ENCODE measurements at places on chromosomes 2 and 18.

DNA sequence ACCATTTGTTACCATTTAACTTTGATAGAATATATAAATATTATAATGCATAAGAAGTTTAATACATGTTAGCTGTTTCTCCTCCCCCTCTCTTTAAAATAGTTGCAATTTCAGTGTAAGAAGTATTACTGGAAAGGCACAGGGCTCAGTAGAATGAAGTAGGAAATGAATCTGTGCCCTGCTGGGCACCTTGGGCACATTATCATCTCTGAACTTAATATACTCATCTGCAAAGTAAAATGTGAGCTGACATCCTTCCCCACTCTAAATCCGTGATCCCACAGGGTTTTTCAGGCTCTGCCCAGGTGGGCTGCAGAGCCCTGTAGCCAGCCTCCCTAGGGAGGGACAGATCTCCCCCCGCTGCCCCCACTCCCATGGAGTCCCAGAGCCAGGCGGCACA is 56.8 kb downstream of the DPP4 start:
- DNase-seq, result no peak

GRCh38 chr18:47911877-47912276 is 18.6 kb downstream of the SMAD2 start:
- DNase-seq, result no peak

GRCh38 chr2:134306521-134306920 is 52.6 kb downstream of the MGAT5 start:
- DNase-seq, result no peak

DNA sequence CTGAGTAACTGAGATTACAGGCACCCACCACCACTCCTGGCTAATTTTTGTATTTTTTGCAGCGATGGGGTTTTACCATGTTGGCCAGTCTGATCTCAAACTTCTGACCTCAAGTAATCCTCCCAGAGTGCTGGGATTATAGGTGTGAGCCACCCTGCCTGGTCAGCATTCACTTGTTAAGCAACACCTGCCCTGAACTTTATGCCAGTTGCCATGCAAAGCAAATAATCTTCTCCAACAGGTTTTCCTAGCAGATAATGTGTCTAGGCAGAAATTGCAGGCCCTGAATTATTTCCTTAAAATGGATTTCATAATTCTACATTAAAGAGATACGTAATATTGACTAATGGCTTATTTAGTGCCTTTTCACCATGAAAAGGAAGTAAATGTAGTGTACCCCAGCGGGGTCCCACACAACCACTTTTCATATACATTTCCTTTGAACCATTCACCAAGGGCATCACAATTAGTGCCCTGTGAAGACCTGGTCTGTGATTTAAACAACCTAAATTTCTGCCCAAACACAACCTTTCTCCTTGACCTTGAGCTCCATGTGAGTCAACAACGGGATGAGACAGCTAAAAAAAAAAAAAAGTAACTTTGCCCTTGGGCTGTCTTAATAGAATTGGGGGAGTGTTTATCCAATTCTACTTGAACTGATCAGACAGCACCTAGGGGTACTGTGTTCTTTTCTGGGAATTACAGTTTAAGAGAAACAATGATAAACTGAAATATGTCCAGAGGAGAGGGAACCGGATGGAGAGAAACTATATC is 41.6 kb downstream of the EEF1B2 start:
- DNase-seq, result peak; percentile 12

DNA sequence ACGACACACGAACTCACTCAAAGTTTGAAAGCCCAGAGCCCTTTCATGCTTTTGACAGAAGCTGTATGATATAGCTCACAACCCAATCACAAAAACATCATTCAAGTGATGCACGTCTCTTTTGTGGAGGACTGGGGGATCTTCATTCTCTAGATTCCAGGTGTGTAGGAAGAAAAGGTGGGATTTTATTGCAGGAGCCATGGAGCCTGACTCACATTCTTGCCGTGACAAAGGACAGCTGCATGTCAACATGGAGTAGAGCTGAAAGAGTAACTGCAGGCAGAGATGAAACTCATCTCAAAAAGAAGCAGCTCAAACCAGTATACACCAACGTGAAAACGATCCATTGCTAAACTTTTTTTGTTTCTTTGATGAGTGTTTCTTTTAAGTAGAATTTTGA is 50.9 kb upstream of the PDE1A start:
- no peak for DNase-seq

- DNase-seq, result no peak
Observed at GRCh38 chr18:71443706-71444480, 1100.2 kb downstream of the CBLN2 start.

DNA sequence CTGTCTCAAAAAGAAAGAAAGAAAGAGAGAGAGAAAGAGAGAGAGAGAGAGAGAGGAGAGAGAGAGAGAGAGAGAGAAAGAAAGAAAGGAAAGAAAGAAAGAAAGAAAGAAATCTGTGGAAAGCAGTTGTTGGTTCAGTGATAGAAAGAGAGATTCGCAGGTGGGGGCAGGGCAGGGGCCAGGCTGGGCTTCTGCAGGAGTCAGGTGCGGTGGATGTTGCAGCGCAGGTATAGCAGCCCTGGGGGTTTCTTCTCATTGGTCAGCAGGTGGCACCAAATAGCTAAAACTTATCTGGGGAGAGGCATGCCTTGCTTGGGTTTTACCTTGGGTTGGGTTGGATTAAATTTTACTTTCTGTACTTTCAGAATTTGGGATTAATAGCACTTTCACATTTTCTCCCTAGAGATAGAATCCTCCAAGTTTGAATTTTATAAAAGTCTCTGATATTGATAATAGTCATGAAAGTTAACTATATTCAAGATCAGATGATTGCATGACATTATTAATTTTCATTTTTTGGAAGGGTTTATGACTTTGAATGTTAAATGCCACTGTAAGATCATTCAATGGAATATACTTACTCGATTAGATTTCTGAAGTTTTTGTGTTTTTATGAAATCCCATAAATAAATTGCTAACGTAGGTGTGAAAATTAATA is 66.6 kb downstream of the SPTBN1 start:
- DNase-seq, result peak; percentile 86

DNA sequence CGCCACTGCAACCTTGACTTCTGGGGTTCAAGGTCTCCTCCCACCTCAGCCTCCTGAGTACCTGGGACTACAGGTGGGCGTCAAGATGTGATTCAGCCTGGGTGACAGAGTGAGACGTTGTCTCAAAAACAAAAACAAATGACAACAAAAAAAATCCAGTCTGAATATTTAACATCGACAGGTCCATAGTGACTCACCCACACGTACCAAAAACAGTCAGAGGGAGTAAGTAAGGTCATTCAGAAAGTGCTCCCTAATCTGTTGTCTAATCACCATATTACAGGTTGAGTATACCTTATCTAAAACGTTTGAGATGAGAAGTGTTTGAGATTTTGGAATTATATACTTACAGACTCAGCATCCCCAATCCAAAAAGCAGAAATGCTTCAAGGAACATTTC is 24.4 kb downstream of the SAP130 start:
- no peak for DNase-seq

GRCh38 chr2:74876081-74876886 is 42.4 kb downstream of the HK2 start:
- peak; percentile 82 for DNase-seq

- no peak for DNase-seq
Observed at GRCh38 chr2:210112871-210113270, 58.3 kb downstream of the KANSL1L start.

DNA sequence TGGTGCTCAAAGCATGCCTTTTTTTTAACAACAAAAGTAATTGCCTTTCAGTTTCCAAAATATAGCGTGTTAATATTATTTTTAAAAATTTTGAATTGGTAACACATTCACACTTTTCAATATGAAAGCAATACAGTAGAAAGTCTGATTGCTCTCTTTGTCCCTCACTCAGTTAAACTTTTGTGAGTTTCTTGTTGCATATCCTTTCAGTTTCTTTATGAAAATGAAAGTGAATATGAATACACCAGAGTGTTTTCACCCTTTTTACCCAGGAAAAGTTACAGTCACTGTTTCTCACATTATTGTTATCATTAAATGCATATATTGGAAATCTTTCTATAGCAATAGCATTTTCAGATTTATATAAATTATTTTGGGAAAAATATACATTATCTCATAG is 377.4 kb upstream of the CRIM1 start:
- no peak for DNase-seq

DNA sequence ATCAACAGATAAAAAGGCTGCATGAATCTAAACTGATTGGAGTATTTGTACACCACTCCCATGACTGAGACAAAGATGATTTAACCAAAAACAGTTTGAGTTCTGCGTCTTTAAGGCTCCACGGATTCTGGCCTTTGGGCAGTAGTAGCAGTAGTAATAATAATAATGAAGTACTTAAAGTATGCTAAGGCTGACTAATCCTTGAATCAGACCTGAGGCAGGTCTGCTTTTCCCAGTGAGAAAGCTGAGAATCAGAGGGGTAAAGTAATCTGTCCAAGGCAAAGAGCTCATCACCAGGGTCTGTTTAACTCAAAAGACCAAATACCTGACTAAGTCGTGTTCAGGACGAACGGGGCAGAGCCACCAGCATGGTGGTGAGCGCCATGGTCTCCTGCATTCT is 61.4 kb downstream of the ID2 start:
- DNase-seq, result no peak

- no peak for DNase-seq
Observed at GRCh38 chr18:31920277-31920676, 22.7 kb downstream of the TRAPPC8 start.

GRCh38 chr2:182503886-182504285 is 77.0 kb upstream of the PDE1A start:
- DNase-seq, result no peak

GRCh38 chr2:98734162-98734561 is 3.2 kb upstream of the MGAT4A start:
- DNase-seq, result no peak

DNA sequence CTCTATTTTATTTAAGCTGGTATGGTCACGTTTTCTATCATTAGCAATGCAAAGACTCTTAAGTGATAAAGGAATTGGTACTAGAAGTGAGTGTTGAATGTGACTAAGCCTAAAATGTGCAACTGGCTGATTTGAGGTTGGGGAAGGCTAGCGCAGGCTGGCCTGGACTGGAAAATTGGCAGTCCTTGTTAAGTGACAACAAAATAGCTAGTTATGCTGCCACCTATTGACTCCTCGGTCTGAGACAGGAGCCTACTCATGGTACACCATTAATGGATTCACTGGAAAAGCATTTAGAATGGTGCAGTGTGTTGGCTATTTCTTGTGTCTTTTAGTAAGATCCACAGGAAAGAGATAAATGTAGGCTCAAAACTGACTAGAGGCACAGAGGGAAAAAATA is 5.7 kb upstream of the WIPF1 start:
- peak; percentile 3 for DNase-seq

- DNase-seq, result no peak
Observed at GRCh38 chr18:10049747-10050146, 135.9 kb downstream of the VAPA start.

- DNase-seq, result peak; percentile 17
Observed at GRCh38 chr2:142853912-142854311, 23.6 kb upstream of the KYNU start.

- no peak for DNase-seq
Observed at GRCh38 chr2:120279708-120280107, 27.1 kb downstream of the RALB start.

GRCh38 chr2:24721470-24721869 is 71.7 kb downstream of the PTRHD1 start:
- no peak for DNase-seq

- DNase-seq, result no peak
Observed at GRCh38 chr2:150462770-150463169, 24.7 kb downstream of the RND3 start.

DNA sequence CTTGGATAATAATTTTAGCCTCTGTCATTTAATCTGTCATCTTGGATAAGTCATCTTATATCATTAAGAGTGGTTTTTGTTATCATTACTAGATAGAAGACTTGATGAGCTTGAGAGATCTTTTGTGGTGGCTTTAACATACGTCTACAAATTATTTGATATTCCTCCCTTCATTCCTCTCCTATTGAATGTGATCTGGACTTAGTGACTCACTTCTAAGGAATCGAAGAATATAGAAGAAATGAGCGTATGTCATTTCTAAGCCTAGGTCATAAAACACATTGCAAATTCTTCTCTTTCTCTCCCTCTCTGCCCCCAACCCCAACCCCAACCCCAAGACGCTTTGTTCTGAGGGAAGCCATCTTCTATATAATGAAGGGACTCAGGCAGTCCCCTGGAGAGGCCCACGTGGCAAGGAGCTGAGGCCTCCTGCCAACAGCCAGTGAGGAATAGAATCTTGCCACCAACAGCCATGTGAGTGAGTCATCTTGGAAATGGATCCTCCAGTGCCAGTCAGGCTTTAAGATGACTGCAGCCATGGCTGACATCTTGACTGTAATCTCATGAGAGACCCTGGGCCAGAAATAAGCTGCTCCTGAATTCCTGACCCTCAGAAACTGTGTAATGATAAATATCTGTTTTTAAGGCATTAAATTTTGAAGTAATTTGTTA is 221.6 kb upstream of the SP5 start:
- DNase-seq, result no peak

GRCh38 chr18:31185186-31185950 is 22.7 kb upstream of the DSC1 start:
- no peak for DNase-seq

DNA sequence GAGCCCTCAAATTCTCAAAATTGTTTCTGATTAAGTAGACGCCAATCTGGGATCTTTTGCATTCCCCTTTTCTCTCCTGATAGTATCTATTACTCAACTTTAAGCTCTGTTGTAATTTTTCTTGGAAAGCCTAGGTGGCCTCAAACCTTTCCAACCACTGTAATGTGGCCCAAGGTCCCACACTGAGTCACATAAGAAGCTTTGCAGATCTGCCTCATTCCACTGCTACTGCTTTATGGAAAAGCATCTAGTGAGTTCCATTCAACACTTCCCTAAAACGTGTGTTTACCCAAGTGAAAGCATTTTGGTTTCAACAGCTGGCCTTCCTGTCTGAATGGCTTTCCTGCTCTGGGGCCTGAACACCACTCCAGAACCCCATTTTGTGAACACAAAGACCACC is 493.6 kb upstream of the SPHKAP start:
- no peak for DNase-seq

DNA sequence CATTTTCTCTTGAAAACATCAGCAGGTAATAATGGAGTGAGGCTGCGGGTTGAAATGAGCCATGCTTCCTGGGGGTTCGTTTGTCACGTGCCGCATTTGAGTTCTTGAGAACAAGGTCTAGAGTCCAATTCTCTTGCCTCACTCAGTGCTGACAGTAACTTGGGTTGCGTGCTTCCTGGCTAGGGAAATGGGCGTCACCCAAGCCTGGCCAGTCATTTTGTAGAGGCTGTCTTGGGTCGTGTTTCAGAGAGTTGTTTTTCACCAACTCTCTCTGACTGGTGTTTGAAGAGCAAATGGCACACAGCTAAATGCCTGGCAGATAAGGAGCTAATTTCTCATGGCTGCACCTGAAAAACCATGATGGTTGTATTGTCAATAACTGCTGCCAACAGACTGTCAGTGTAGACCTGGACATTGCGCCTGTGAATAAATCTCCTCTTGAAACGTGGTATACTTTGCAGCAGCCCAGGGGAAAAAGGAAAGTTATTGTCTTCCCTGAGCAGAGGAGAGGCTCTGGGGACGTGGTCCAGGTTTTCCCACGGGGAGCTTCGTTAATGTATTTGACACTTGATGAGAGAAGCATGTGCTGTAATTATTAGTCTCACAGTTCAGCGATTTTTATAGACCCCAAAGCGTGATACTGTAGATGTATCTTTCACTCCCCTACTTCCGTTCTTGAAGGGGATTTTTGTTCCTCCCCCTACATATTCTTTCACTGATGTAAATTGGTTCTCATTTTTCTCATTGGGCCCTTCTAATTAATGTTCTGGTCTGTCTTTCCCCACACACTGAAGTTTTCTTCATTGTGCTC is 196.0 kb downstream of the FHOD3 start:
- DNase-seq, result peak; percentile 72

- DNase-seq, result no peak
Observed at GRCh38 chr2:130371723-130372054, 15.8 kb downstream of the PTPN18 start.

GRCh38 chr2:74026687-74027241 is 42.1 kb downstream of the TET3 start:
- DNase-seq, result no peak
